NCI-H1048 (cell line): ENCODE measurements at places on chromosomes 12 and 14.

GRCh38 chr12:772056-772697 is 19.8 kb downstream of the WNK1 start:
- no peak for DNase-seq

- DNase-seq, result no peak
Observed at GRCh38 chr12:124098101-124098757, 125.2 kb downstream of the ZNF664 start.

GRCh38 chr12:3010214-3010930 is 51.2 kb downstream of the TEAD4 start:
- DNase-seq, result no peak

DNA sequence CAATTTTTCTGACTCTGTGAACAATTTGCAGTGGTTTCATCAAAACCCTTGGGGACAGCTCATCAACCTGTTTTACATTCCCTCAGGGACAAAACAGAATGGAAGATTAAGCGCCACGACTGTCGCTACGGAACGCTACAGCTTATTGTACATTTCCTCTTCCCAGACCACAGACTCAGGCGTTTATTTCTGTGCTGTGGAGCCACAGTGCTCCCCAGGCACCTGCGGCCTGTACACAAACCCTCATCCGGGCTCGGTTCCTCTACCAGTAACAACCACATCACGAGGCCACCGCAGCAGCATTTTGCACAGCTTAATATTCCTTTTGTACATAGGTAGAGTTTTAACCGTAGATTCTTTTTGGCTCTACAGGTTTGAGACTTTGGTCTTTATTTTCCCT is 397.4 kb upstream of the OR4E1 start:
- DNase-seq, result no peak

GRCh38 chr12:14802721-14803010 is 612 bp downstream of the WBP11 start:
- DNase-seq, result no peak

DNA sequence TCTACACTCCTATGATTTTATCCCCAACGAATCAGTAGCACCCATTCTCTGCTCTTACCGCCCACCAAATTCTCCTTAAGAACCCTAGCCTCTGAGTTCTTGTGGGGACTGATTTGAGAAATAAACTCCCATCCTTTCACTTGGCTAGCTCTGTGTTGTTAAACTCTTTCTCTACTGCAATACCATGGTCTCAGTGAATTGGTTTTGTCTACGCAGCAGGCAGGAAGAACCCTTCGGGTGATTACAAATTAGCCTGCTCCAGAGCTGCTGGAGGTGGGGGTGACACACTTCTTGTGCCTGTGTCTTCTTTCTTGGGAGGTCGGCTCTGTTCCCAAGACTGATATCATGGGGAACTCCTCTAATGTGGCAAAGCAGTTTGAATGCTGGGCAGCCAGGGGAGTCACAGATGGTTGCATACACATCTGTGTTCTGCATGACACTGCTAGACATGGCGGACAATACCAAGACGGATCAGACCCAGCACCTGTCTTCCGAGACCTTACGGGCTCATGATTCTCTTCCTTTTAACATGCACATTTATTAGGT is 1.6 kb upstream of the C1S start:
- DNase-seq, result no peak

- DNase-seq, result no peak
Observed at GRCh38 chr12:12349711-12350665, at the start of gene MANSC1. Gene MANSC1 (minus strand): TSS chr12:12350242. CDS start chr12:12343314, 6,928 bp downstream.

DNA sequence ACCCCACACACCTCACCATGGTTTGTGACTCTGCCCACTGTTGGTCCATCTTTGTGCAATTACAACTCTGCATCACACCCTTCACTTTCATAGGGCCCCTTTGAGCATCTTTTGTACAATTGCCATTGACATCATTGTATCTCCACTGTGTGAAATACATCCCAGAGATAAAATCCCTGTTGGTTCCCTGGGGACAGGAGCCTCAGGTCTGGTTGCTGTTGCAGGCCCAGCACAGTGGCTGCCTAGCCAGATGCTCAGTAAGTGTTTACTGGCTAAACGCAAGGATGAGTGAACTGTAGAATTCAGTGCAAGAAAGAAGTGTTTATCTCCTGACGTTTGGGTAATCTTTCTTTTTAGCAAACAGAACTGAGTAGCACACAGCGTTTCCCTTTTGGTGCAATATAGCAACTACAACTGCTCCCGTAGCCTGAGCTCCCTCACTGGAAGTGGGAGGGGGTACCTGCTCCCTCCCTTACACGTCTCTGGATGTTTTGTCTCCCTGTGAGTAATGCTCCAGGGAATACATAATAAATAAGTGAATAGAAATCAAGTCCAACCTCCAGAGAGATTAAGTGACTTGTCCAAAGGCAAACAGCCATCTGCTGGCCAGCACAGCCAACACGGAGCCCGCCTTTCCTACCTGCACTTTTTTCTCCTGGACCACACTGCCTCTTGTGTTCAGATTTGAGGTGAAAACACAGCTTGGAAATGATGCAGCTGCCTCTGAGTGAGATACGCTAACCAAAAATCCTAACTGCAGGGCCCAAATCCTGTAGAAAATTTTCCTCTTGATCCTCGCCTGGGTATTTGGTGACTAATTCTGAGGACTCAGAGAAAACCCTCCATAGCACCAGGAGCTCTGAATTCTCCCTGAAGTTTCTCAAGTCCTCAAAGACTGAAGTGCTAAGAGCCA is 27.4 kb downstream of the GALNT16 start:
- DNase-seq, result no peak

GRCh38 chr12:120574106-120574505 is 7.1 kb downstream of the POP5 start:
- DNase-seq, result no peak

GRCh38 chr14:30620178-30620577 is 1.9 kb upstream of the SCFD1 start:
- DNase-seq, result no peak

GRCh38 chr12:94769776-94770759 is 119.7 kb upstream of the TMCC3 start:
- DNase-seq, result no peak

DNA sequence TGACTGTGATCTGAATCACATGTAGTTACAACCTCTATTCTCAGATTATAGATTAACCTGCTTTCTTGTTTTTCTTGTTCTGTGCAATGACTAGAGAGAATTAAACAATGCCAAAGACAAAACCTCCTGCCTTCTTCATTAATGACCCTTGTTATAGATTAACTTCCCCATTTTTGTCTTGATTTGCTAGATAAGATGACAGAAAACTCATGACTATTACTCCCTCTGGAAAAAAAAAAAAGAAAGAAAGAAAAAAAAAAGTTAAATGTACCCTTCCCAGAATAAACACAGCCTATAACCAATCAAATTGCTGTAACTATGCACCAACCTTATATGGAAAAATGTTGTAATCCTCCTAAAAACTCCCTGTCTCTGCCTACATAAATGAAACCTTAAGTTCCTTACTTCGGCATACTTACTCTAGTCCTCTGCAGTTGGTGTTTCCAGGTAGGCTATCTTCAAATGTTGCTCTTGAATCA is 41.1 kb upstream of the PCED1B start:
- no peak for DNase-seq

- DNase-seq, result no peak
Observed at GRCh38 chr14:74531467-74531866, 37.9 kb downstream of the ISCA2 start.

DNA sequence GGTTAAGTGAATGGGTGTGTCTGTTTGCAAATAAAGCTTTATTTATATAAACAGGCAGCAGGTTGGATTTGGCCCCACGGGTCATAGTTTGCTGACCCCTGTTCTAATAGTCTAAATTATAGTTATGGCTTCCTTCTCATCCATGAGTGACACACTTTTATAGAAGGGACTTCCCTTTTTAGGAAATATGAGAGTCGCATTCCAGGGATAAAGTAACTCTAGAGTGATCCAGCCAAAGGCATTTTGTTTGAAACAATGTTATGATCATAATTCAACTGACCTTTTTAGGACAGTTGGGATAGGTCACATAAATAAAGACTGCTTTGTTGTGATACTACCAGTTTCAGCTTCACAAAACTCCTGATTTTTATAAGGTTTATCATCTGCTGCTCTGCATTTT is 87.9 kb downstream of the ALX1 start:
- no peak for DNase-seq

DNA sequence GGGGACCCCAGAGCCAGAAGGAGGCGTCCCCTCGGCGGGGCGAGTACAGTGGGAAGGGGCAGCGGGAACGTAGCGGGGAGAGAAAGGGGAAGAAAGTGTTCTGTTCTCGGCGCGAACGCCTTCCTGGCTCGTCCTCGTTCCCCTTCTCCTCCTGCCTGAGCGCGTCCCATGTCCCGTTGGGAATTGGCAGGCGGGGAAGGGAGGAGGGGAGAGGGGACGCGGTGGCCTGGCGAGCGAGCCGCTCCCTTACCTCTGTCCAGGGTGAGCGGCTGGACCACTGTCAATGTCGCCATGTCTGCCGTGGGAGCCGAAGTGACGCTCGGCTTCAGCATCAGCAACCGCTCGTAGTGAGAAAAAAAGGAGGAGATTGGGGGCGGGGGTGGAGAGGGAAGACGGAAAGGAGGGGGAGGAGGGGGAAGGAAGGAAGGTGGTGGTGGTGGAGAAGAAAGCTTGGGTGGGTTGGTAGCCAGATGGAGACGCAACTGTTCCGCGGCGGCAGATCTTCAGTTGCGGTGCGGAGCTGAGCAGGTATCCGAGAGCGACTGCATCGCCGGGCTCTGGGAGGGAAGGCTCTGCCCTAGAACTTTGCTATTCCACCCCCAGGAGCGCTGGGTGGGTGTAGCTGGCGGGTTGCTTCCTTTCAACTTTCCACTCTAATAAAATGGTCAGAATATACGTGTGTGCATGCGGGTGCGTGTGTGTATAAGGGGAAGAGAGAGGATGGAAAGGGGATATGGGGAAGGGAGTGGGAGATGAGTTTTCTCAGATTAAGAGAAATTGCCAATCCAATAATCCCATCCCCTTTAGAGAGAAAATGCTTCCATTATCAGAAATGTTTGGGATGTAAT is at the start of gene LIN7A:
LIN7A (minus strand) TSS at position 544 of the 848 bp plus-strand sequence; CDS start at position 332, 212 bp downstream.
- no peak for DNase-seq

DNA sequence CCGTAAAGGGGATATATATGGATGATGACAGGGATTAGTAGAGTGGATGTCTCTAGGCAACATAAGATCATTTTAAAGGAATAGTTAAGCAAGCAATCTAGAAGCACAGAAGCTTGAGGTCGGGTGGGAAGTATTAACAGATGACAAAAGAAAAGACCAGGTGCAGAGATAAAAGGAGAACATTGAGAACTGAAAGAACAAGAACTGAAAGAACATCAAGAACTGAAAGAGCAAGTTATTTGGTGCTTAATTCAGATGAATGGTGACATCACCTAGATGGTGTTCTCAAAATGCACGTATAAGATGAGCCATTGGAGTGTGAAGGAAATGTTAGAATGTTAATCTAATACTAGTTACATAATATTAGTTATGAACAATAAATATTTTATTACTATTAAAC is 224.0 kb upstream of the PDE3A start:
- no peak for DNase-seq

- no peak for DNase-seq
Observed at GRCh38 chr12:12721176-12721751, 4.1 kb downstream of the CDKN1B start.

- DNase-seq, result no peak
Observed at GRCh38 chr12:6608592-6609281, 1.6 kb upstream of the CHD4 start.

- no peak for DNase-seq
Observed at GRCh38 chr12:83471341-83471740, 784.6 kb downstream of the TMTC2 start.

DNA sequence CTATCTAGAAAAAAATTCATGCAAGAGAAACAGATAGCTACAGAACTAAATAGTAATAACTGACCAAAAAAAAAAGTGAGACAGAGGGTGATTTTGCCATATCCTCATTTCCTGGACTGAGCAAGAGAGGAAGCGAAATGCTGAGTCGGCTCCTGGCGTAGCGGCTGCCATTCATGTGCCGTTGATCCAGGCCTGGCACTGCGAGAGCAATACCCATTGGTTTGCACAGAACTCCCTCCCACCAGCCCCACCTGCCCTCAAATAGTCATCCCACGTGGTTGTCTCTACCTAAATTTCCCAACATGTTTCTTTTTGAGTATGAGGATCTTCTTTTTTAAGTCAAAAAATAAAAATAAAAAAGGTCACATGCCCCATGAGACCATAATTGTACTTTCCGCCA is 9.4 kb upstream of the WNT5B start:
- no peak for DNase-seq

DNA sequence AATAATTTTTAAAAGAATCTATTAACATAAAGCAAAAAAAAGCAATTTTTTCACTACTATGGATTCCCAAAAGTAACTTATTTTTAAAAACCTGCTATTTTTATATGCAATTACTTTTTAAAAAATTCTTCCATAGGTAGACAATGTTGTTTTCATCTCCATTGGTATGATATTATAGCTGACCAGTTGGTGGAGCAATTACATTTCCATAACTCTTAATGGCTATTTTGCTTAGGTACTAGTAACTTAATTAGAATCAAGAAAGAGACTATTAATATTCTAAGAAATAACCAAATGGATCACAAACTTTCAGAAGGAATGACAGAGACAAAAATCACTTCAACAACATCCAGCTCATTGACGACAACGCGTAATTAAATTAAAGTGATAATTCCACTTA is 64.7 kb upstream of the PTCSC3 start:
- no peak for DNase-seq

DNA sequence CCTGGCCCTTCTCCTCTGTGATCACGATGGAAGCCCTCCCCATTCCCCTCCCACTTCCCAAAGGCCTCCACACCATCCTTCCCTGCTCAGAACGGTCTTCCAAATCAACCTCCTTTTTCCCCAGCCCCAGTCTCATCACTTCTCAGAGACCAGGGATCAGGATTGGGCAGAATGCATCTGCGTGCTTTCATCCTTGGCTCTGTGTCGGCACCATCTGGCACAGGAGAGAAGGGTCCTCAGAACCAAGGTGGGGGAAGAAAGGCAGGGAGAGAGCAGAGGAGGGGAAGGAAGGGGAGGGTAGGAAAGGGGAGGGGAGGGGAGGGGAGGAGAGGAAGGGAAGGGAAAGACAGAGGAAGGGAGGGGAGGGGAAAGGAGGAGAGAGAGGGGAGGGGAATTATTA is 52.4 kb upstream of the FICD start:
- DNase-seq, result no peak

GRCh38 chr12:27589419-27589818 is 65.4 kb downstream of the PPFIBP1 start:
- no peak for DNase-seq

- no peak for DNase-seq
Observed at GRCh38 chr12:106583242-106584103, 669 bp downstream of the RFX4 start.
